ENCODE measurements at places on chromosomes 6 and 20.
A peak's percentile ranks its signal among the peaks of the same experiment; 100 is the strongest.

DNA sequence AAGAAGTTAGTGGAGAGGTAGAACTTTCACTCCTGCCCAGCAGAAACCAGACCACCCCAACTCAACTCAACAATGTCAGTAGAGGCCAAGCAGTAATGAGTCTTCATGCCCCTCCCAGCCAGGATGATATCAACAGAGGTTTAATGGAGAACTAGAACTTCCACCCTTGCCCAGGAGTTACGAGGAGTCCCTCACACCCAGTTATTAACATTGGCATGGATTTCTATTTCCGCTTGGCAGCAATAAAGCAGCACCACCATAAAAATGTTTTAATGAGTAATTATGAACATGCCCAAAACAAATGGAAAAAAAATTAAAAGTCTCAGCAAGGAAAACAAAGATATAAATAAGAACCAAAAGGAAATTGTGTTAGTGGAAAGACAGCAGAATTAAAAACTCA is 40.7 kb upstream of the ID4 start:
- no peak for DNase-seq

DNA sequence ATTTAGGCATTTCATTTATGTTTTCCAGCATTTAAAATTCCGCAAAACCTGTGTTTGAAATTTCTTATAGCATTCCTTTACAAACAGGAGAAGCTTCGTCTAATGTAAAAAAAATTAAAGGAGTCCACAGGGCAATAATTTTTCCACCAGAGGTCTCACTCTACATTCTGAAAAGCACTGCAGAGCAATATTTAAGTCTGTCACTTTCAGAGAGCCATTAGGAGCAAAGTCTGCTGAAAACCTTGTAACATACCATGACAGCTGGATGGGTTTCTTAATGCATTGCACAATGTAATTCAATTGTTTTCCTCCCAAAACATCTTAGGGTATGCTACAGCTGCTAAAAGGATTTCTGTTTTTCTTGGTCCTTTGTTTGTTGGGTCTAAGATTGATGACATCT is 18.0 kb downstream of the BAG2 start:
- DNase-seq, result no peak

DNA sequence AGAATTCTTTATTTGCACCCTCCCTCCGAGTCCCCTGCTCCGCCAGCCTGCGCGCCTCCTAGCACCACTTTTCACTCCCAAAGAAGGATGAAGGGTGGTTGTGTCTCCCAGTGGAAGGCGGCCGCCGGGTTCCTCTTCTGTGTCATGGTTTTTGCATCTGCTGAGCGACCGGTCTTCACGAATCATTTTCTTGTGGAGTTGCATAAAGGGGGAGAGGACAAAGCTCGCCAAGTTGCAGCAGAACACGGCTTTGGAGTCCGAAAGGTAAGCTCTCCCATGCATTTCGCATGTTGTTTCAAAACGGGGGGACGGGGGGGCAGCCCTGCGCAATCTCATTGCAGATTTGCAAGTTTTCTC is 357 bp downstream of the PCSK2 start:
- no peak for DNase-seq

GRCh38 chr6:145332011-145332410 is 403.3 kb downstream of the EPM2A start:
- no peak for DNase-seq

DNA sequence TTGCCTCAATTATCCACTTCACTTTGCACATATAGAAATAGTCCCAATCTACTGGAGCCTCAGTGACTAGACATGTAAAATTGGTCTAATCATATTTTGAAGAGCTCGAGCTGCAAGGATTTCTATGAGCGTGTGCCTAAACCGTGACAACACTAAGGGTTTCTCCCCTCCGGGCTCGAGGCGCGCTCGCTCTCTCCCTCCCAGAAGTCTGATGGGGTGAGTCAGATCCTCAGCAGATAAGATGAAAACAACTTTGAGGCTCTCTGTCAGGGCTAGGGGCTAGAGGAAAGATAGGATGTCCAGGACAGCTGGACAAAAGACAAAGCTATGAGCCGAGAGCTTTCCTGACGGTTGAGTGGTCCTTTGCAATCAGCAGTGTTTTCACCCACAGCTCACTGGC is 16.8 kb downstream of the GNAS-AS1 start:
- DNase-seq, result no peak

GRCh38 chr6:34174846-34175399 is 29.0 kb upstream of the GRM4 start:
- no peak for DNase-seq

GRCh38 chr6:18293076-18293904 is 29.0 kb upstream of the DEK start:
- no peak for DNase-seq

DNA sequence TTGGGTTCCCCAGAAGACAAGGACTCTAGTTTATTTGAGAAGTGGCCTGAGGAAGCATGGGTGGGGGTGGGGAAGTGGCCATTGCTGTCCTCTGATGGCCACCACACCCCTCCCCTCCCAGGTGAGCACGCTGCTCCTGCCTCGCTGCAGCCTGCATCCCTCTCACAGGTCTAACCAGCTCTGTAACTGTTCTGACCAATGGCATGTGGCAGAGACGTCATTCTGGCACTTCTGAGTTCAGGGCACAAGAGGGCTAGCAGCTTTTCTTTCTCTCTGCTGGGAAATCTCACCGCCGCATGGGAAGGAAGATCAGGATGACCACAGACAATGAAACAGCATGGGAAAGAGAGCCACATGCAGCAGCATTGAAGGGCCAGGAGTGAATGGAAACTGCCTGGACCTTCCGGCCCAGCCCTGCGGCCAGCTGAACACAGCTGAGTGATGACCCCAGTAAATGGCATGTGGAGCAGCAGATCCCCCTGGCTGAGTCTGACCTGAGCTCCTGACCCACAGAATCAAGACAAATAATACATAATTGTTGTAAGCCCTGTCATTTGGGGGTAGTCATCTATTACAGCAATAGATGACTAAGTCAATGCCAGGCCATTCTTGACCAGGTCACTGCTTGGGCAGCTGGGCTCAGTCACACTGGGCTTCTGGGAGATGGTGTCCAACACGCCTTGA is 179.8 kb downstream of the LINC00237 start:
- no peak for DNase-seq

DNA sequence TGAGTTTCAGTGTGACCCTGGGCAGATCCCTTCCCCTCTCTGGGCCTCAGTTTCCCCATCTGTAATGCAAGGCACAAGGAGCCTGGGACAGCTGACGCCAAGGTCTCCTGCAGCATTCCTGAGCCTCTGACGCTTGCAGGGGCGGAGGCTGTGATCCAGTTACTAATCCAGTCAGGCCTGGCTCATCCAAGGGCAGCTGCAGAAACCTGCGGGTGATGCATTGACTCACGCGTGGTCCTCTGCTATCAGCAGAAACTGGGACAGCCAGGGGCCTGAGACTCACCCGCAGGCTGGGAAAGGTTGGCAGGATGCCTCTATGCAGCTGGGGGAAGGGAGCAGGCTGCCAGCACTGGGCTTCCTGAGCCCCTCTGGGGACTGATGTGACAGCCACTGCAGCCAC is 65.0 kb upstream of the SIRPA start:
- DNase-seq, result no peak

DNA sequence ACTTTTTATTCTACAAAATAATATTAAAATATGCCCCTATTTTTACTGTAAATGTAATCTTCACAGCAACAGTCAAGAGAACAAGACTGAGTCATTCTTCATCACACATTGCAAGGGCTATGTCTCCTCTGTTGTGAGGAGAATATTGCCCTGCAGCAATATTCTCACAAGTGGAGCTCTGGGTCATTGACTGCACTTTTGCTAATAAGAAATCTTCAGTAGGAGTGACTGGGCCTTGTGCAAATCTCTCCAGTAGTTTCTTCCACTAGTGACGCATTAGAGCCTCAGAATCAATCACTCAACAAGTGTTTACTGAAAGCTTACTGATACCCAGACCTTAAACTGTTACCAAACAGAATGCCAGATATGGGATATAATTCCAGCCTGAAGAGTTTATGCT is 49.1 kb downstream of the LAMA2 start:
- no peak for DNase-seq

DNA sequence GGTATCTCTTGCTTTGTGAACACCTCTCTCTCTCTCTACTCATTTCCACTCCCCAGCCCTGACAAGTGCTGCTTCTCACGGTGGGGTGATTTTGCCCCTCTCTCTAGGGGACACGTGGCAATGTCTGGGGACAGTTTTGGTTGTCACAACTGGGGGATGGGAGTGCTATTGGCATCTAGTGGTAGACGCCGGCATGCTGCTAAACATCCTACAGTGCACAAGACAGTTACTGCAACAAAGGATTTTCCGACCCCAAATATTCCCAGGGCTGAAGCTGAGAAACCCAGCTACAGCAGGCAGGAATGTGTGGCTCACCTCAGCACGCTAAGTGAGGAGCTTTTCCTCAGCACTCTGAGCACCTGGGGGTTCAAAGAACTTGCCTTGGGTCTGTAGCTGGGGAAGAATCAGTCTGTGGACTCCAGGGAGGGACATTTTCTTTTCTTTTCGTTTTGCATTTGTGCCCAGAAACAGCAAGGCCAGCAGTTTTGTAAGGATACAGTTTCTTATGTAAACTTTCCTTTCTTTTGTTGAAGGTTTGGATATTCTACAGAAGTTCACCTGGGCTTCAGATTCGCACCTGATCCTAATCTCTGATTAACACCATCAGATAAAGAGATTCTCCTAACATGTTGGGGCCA is 246.9 kb upstream of the ZFP64 start:
- no peak for DNase-seq

DNA sequence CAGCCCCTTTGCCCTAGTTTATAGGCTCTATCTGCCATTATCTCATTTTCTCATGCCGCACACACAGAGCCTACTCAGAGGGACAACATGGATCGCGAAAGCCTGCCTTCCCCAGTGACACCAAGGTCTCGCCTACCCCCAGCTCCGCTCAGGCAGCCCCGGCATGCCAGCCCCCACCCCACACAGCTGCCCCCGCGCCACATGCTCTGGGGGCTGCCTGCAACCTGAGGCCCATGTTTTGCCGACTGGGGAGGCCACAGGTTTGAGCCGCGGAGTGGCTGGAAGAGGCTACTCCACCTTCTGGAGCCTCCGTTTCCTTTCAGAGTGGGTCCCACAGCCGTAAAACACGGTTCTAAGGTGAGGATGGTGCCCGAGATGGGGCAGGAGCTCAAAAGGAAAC is 102.1 kb downstream of the ASXL1 start:
- DNase-seq, result no peak

DNA sequence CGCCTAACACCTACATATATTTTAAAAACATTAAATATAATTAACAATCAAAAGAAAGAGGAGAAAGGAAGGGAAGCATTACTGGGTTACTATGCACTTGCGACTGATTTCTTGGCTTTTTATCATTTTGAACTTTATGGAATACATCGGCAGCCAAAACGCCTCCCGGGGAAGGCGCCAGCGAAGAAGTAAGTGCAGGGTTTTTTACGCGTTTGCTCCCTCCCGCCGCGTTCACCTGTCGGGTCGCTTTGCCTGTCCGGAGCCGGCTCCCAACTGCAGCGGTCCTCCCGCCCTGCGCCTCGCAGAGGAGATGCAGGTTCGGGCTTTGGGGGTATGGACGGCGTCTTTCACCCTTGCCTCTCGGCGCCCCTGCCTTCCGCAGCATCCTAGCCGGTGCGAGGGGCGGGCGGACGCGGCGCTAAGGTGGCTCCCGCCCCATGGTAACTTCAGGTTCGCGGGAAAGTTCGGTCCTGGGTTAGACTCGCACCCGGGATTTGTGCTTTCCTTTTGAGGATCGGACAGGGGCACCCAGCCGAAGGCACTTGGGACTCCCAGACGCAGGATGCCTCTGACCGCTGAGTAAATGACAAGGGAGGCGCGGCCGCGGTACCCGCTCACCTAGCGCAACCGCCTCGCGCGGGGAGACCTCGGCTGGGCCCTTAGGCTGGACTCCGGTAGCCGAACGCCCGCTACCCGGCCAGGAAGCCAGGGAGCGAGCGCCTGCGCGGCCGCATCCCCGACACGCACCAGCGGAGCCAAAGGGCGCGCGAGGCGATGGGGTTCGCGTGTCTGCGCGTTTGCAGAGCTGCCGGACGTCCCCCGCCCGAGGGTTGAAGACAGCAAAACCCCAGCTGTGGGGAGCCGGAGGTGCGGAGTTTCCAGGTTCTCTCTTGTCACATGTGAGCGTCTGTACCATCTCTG is 891 bp downstream of the RSPO3 start:
- no peak for DNase-seq

DNA sequence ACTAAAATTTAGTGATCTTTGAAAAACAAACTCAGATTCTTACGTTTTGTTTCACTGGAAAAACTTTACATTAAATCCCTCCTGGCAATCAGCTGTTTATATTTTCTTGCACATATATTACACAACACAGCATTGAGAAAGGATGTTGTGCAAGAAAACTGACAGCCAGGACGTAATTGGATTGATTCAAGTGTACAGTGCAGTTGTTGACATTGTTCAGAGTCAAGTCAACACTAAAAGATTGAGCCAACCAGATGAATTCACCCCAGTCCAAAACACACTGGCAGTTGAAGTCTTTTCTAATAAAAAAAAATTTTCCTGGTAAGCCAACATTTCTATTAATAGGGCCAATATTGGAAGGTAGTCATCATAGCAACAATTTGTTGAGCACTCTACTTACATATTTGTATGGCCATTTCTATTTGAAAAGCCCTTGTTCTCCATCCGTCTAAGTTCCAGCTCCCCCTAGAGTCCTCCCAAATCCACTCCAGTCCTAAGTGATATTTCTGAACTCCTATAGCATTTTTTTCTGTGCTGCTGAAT is 20.9 kb upstream of the VNN1 start:
- DNase-seq, result no peak

GRCh38 chr20:61896058-61896961 is 169.4 kb downstream of the TAF4 start:
- peak; percentile 18 for DNase-seq

DNA sequence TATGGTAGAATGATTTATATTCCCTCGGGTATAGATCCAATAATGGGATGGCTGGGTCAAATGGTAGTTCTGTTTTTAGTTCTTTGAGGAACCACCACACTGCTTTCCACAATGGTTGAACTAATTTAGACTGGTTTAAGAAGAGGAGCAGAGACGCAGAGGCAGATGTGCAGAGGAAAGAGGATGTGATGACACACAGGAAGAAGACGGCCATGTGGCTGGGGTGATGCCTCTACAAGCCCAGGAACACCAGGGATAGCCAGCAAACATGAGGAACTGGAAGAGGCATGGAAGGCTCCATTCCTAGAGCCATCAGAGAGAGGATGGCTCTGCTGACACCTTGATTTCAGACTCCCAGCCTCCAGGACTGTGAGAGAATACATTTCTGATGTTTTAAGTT is 218.3 kb upstream of the DTNBP1 start:
- DNase-seq, result no peak

Measured in stimulated activated CD4-positive, alpha-beta T cell treated with anti-CD3 and anti-CD28 coated beads, Interleukin-1b, Interleukin-23, amount 100 ng/mL, for 48 hours (primary cell).